NCI-H2081 treated with DMSO at 0.1 percent for 48 hours (cell line): ENCODE measurements at places on chromosomes 3 and 15.
A peak's percentile ranks its signal among the peaks of the same experiment; 100 is the strongest.

DNA sequence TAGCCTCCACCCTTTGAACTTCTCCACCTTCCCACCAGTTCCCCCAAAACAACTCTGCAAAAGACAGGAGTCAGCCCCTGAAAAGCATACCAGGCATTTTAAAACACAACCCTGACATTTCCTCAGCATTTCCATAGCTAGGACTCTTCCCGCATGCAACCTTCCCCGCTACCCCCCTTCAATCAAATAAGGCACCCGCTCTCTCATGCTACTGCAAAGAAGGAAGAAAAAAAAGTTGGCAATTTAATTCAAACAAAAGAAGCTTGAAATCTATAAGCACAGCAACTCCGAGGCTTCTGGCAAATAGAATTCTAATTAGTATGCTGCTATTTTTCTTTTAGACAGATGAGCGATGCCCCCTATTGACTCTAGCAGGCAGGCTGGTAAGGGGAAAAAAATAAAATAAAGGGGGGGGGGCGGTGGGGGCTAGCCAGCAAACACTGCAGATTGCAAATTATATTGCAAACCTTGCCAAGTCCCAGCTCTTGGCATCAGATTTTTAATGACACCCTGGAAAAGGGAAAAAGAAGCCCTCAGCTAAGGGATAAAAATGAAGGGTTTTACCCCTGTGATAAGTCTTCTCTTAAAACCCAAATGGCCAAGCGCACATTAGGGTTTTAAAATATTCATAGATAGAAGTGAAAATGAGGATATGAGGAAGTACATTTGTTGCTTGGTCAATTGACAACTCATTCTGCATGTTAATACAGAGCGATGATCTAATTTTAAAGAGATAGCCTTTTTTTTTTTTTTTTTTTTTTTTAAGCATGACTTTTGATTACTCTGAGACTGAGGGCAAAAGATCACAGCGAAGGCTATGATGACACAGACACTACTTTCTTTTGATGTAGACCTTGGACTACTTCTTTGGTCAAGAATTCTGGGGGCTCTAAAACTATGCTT lies 255.2 kb downstream of the NR2F2 start:
- DNase-seq = peak; percentile 46

GRCh38 chr15:70259640-70260508 lies 162.2 kb upstream of the TLE3 start:
- no peak for DNase-seq

GRCh38 chr3:23330568-23330967 lies 127.4 kb downstream of the UBE2E2 start:
- no peak for DNase-seq

DNA sequence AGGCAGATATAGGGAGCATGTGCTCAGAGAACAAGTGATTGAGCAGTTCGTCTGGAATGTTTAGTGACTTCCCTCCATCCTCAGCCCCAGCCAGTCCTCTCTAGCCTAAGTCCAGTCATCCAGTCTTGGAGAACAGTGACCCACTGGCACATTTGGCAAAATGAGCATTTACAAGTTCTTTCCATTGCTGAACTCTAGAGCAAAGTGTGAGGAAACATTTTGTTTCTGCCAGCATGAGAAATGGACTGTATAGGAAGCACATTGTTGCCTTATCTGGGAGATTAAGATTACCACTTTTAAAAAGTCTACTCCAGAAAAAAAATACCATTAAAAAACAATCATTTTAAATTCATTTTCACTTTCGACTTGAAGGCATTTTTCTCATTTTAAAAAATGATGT lies 353.6 kb downstream of the SHQ1 start:
- DNase-seq = no peak

DNA sequence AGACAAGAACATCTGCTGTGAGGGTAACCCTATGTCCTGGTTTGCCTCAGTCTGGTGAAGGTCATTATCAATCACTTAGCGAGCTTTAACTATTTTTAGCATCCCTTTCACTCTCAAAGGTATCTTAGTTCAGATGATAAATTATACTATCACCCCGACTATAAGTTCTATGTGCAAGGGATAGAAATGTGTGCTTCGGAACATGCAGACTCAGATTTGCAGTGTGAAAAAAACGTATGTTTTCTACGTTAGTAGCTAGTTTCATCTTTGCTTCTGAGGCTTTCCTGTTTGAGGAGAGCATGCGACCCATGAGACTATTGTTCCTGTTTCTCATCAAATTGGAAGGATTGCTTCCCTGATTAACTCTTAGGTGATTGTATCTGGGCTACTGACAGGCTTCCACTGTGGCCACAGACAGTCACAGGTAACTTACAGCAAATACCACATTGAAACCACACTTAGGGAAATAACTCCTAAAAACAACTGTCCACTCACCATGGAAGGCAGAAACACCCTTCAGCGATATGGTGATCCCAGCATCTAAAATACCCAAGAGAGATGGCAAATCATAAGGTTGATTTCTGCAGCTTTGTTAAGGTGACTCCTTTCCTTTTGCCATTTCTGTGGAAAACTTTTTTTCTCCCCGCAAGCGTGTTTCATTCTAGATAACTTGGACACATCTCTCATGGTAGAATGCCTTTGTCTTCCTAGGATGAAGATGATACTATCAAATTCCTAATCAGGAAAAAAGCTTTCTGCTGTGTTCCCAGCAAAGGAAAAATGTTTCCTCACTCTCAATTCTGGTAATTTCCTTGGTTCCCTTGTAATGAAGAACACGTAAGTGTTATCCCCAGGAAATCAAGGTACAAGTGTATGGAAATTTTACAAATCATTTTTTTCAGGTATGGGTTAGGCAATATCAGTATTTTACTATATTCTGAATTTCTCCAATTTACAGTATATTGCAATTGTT lies 5.2 kb downstream of the GCSAM start:
- no peak for DNase-seq

- DNase-seq = no peak
These were observed 151.5 kb downstream of the LRRK1 start for GRCh38 chr15:101070502-101071273.

DNA sequence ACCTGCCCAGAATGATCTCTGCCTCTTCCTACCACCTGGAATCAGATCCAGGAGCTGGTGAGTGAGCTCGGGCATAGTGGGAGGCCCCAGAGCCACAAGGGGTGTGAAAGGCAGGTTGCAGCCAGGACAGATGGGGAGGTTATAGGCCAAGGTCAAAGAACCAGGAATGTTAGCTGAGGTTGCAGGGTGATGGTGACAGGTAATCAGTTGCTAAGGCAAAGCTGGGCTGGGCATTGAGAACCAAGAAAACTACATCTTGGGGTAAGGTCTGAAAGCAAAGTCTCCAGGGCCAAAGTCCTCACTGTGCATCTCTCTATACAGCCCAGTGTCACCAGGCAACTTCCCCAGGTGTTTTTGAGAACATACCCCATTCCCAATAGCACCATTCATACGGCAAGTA lies 38.4 kb upstream of the SLC6A11 start:
- no peak for DNase-seq

DNA sequence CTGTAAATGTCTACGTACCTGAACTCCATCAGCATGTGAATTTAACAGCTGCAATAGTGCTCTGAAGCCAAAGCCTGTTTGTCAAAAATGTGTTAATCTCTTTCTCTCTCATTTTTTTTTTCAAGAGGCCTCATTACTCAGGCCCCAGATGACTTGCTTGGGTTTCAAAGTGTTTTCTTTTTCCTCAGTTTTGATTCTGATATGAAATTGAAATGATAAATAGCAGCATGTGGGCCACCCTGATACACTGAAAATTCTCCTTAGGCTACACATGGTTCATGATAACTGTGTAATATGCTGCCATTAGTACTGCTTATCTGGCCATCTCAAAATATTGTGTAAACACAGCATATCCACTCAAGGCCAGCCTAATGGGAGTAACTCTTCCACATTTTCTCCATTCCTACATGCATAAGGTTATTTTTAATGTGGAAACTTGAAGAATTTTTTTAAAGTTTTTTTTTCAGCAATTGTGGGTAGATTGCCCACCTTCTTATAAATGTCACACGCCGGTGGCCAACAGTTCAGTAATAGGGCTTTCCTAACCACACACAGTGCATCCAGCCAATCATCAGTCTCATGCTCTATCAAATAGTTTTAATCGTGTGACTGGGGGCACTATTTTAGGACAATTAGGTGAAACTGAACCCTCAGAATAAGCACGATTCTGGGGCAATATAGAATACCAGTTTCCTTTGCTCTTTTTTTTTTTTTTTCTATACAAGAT lies 13.1 kb upstream of the DENND4A start:
- DNase-seq = no peak
